ENCODE measurements at places on chromosomes 11 and 22.

GRCh38 chr22:36831206-36831605 lies 14.4 kb upstream of the PVALB start:
- DNase-seq = no peak

- DNase-seq = no peak
Observed at GRCh38 chr22:36763576-36763975, 12.3 kb downstream of the IFT27 start.

- DNase-seq = no peak
Observed at GRCh38 chr22:20781272-20781990, 7.5 kb downstream of the SERPIND1 start.

- DNase-seq = no peak
Observed at GRCh38 chr11:12008790-12009616, 577 bp upstream of the DKK3 start.

DNA sequence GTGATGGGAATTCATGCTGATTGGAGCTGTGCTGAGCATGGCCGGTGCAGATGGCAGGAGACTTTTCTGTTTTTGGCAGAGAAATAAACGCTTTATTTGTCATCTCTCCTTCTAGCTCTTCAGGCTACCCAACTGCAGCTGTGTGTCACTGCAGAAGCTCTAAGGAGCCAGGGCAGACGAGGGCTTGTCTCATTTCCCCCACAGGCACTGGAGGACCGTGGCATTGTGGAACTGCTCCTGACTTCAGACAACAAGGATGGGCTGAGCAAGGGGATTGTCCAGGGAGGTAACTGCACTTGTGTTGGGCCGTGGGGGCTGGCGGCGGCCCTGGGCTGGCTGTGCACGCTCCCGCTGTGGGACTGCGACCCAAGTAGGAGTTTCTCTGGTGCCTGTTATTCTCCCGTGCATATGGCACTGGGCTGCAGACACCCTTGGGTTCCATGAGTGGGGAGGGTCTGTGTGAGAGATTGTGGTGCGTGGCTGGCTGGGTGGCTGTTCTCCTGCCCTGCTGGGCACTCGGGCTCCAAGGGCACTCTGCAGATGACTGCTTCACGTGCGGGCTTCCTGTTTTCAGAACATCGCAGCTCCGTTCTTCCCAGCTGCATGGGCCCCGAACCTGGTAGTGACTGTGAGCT lies 27.2 kb downstream of the GLB1L2 start:
- no peak for DNase-seq

GRCh38 chr11:1091332-1092083 lies 16.8 kb downstream of the MUC2 start:
- no peak for DNase-seq

GRCh38 chr11:2382129-2382517 lies 5.0 kb downstream of the CD81 start:
- no peak for DNase-seq

GRCh38 chr11:103395612-103396011 lies 286.4 kb downstream of the DYNC2H1 start:
- no peak for DNase-seq

GRCh38 chr11:106415510-106415909 lies 338.0 kb downstream of the AASDHPPT start:
- DNase-seq = no peak

All from cerebellar nuclear complex (tissue), 1 donor.